ENCODE measurements at places on chromosomes 6 and 20.

DNA sequence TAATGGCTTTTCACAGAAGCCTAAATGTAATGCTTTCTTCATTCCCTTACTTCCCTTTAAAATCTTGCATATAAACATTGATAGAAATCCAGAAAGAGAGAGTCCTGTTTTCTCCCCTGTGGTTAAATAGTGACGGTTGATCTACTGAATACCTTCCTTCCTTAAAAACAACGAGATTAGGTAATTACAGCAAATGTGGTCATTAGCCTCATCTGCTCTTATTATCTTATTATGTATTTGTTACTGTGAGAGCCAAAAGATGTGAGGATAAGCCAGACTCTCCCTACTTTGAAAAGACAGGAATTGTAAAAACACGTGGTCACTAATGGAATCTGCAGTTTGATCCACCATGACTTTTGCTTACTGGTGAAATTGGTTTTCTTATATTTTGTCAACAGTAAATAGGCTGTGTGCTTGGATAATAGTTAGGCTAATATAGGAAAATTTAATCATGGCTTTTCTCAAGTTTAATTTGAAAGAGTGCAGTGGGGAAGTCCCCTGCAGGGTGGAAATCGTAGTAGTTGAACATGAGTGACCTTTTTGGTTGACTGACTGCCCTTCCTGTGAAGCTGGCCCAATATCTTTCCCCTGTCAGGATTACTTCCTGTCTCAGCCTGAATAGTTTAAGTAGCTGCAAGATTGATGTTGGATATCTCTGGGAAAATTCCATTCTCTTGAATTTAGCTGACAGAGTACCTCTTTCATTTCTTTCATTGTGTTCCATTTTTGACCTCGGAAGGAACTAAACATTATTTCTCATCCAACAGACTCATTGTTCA lies 62.8 kb downstream of the JARID2 start:
- no peak for DNase-seq

GRCh38 chr20:23179766-23180403 lies 93.8 kb upstream of the CD93 start:
- DNase-seq: no peak

DNA sequence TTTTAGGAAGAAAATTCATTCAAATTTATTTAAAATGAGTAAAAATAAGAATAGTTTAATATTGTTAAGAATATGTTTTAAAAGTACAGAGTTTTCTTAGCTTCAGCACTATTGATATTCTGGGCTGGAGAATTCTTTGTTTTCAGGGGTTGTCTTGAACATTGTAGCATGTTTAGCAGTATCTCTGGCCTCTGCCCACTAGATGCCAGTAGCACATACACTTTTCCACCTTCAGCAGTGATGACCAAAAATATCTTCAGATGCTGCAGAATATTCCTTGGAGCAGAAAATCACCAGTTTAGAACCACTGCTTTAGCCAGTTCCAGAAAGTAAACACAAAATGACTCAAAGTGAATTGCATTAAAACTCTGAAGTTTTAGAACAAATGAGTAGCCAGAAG lies 19.4 kb upstream of the SDHAF4 start:
- no peak for DNase-seq

DNA sequence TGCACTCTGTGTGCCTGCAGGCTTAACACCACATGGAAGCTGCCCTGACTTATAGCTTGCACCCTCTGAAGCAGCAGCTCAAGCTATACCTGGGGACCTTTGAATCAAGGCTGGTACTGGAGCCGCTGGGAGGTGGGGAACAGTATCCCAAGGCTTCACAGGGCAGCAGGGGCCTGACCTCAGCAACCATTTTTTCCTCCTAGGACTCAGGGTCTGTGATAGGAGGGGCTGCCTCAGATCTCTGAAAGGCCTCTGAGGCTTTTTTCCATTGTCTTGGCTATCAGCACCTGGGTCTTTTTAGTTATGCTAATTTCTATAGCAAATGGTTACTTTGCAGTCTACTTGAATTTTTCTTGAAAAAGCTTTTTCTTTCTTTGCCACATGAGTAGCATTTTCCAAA lies 80.2 kb upstream of the OPRM1 start:
- DNase-seq: no peak

DNA sequence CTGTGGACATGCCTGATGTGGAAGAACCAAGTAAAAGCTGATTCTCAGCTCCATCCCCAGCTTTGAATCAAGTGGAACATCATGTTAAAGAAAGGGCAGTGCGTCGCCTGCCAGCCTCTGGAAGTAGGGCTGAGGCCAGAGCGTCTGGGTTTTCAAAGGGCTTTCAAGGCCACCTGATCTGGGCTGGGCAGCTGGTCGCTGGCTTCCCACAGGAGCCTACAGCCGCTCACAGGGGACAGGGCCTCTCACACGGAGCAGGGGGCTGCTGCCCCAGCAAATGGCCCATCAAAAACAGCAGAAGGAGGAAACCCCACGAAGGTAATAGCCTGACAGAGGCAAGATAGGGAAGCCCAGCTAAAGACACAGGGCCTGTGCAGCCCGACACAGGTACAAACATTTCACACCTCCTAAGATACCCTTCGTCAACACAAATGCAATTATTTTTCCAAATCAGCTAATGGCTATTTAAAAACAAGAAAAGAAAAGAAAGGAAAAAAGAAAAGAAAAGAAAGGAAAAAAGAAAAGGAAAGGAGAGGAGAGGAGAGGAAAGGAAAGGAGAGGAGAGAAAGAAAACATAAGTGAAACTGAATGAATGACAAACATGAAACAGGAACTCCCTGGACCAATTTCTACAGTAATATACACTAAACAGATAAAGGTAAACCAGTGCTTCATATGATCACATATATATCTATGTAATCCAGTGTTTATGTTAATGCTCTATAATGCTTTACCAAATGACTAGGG lies 24.8 kb downstream of the RRBP1 start:
- no peak for DNase-seq

- no peak for DNase-seq
Measured at GRCh38 chr20:19026121-19026878, 186.1 kb upstream of the SLC24A3 start.

DNA sequence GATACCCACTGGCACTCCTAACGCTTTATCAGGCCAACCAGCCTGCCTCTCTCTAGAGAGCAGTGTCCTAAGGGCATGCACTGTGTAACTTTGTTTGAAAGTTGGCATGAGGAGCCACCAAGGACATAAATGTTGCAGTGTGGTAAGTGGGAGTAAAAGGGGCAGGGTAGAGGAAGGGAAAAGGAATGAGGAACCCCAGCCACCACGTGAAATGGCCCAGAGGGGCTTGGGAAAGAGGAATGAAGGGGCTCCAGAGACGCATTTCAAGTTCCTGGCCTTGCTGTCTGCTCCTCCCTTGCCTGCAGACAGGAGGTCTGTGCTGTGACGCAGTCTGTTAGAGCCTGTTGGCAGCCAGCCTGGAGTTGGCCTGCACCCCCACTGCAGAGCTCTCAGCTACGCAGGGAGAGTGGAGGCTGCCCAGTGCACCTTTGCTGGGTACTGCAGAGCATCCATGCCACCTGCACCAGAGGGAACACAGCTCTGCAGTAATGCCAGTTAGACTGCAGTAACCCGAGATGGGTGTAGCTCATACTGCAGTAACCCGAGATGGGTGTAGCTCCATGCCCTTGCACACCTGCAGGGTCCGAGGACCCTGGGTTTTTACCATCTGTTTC lies 86.8 kb upstream of the SNAP25 start:
- DNase-seq: no peak

DNA sequence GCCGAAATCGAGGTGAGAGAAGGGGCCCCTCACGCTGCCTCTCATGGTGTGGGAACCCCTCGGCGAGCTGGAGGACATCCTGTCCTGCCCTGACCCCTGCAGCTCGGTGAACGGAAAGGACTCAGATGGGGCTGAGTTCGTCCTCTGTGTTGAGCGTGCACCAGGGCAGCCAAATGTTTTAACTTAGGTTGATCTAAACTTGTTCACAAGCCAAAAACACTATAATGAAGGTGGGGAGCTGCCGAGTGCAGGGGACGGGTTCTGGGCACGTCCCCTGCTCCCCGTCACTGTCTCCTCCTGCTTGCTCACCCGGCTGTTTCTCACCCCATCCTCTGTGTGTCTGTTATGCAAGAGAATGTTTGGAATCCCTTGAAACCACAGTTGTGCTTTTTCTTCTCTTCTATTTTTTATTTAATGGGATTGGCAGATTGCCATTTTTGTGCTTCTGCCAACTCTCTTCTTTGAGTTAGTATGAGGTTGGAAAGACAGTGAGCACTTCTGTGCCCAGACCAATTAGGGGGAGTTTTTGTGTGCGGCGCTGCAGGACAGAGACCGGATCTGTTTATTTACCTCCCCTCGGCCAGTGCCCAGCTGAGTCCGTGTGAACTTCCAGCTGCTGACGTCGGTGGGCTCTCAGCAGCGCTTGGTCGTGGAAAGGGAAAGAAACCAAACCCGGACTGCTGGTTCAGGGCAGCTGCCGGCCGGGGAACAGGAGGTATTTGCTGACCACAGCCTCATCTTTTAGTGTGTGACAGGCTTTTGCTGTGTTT lies 158.1 kb downstream of the DTNBP1 start:
- DNase-seq: no peak

- DNase-seq: no peak
Measured at GRCh38 chr6:169253337-169254238, at the start of gene THBS2. TSS of gene THBS2 (minus strand) at chr6:169253846. CDS start at chr6:169250784, 3,062 bp downstream.

- DNase-seq: no peak
Measured at GRCh38 chr6:37602801-37603200, 94.9 kb downstream of the MDGA1 start.

DNA sequence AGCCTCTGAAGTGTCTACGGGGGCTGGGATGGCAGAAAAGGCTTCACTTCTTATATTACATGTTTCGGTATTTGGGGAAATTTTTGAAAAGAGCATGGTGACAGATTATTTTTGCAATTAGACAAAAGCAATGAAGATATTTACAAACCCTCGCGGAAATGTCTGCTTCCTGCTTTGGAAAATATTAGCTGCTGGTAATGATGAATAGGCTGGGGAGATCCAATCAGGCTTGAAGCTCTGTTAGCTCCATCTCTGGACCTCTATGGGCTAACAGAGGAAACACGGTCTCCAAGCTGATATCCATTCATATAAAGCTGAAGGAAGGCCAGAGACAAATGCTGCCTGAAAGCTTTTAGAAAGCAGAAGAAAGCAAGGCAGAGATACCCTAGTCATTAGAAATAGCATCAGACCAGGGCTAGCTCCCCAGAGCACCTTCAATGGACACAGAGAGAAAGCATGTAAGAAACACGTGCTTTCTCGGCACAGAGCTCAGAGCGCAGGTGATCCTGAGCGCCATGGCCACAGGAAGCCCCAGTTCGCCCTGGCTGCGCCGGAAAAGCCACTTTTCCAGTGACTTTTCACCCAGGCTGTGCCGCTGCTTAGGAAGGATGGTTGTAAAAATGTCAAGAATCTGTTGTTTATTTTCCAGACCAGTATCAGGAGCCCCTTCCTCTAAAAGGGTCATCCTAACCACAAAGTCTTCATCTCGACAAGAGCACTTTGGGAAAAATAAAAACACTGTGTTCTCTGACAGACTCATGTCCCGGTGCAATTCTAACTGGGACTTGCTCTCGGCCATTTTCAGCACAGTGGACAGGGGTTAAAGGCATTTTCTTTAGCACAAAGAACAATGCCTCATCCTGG lies 68.5 kb upstream of the NFATC2 start:
- DNase-seq: no peak

- DNase-seq: no peak
Measured at GRCh38 chr6:37665304-37665703, 32.4 kb downstream of the MDGA1 start.

DNA sequence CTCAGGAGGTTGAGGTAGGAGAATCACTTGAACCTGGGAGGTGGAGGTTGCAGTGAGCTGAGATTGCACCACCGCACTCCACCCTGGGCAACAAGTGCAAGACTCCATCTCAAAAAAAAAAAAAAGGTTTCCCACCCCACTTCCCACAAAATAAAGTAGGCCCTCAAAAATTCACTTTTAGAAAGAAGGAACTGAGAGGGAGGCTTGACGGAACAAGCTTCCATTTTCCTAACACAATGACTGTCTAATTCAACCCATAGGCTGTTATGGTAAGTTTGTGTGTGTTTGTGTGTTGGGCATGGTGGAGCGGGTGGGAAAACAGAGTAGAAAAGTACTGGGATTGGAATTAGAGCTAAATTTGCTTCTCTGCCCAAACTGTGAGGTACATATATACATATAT lies 98.4 kb upstream of the MAN1A1 start:
- no peak for DNase-seq

DNA sequence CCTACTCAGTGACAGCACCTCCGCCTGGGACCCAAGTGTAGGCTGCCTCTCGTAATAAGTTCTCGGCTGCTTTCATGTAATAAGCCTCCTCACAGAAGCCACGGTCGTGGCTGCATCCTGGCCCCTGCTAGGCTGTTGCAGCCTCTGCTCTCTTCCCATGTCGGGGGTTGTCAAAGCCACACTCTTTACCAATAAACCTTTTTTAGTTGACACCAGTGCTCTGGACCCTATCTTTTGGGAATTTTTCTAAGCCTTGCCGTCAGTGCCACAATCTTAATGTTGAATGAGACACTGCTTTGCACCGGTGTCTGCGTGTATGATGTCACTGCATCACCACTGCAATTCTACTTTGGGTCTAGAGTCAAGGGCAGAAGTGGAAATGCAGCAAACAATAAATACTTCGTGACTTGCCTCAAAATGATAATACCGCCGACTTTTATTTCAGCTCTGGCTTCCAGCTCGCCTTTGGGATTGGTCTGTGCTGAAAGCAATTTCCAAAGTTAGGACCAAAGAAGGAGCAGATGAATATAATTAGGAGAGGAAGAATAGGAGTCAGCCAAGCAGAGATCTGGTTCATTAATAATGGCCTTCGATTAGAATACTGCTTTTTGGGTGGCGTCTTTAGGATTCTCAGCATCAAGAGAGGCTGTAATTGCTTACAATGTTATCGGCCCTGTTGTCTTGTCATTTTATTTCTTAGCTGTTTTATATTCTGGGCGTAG lies 57.6 kb upstream of the CCN6 start:
- DNase-seq: no peak

GRCh38 chr20:22575087-22575721 lies 9.2 kb downstream of the FOXA2 start:
- DNase-seq: no peak

- DNase-seq: no peak
Measured at GRCh38 chr20:16514140-16514539, 59.1 kb downstream of the KIF16B start.

- DNase-seq: no peak
Measured at GRCh38 chr6:166618866-166619761, 7.9 kb downstream of the RPS6KA2 start.

DNA sequence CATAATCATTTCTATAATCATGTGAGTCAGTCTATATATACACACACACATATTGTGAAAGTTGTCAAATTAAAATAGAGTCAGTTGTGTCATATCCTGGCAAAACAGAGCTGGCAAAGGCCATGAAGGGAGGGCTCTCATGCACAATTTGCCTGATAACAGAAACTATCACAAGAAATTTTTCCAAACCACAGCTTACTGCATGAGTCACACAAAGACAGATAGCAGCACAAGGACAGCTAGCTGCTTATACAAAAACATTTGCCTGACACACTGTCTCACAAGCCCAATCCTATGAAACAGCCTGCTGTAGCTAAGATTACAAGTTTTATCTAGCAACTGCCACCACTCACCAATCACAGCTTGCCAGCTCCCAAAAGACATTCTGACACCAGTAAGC lies 848.5 kb upstream of the MAN1A1 start:
- DNase-seq: no peak

Data from GM19239 (cell line).